ENCODE measurements at places on chromosomes 3 and 15.

DNA sequence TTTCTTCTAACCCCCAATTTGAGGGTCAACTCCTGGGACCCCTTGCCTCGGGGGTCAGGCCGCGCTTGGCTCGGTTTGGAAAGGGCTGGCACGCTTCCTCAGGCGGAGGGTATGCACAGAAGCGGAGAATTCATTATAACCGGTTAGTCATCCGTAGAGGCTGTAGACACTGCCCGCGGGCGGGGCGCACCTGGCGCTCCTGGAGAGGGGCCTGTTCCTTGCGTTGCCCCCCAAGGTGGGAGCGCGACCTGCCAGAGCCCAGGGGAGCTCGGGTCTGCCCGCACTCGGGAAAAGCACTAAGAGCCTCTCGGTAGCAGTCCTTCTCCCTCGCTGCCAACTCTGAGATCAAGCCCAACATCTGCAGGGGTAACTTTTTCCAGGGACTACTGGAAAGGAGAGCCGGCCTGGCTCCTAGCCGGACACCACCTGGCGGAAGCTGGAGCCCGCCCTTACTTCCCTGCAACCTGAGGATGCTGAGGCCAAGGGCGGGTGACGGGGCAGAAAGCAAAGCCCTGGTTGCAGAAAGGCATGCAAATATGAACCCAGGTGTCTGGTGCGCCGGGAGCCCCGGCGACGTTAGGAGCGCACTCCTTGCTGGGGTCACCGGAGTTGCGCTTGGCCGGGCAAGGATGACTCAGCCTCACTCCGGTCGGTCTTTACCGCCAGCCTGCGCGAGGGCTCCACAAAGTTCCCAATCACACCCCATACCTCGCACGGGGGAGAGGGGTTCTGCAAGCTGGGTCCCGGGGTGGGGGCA is 1.5 kb upstream of the CACNA2D3 start:
- DNase-seq, result peak; percentile 59

DNA sequence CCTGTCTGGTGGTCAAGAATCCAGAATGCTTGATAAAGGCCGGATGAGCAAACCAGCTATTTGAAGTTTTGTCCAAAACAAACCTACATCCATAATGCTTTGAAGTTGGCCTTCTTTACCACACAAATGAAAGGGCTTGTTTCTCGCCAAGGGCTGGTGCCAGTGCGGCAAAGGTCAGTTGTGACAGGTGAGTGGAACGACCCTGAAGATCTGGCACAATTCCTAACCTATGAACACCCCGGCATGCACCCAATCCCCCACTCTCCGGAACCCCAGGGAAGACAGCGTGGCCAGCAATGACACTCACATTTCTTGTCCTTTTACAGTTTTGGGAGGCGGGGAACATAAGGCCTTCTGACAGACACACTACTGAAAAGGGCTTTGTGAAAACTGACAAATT is 90.6 kb downstream of the ATP10A start:
- no peak for DNase-seq

- no peak for DNase-seq
These were observed 8.1 kb upstream of the ARNT2 start for GRCh38 chr15:80396096-80396495.

GRCh38 chr3:194166682-194167479 is 30.9 kb downstream of the HES1 start:
- no peak for DNase-seq

DNA sequence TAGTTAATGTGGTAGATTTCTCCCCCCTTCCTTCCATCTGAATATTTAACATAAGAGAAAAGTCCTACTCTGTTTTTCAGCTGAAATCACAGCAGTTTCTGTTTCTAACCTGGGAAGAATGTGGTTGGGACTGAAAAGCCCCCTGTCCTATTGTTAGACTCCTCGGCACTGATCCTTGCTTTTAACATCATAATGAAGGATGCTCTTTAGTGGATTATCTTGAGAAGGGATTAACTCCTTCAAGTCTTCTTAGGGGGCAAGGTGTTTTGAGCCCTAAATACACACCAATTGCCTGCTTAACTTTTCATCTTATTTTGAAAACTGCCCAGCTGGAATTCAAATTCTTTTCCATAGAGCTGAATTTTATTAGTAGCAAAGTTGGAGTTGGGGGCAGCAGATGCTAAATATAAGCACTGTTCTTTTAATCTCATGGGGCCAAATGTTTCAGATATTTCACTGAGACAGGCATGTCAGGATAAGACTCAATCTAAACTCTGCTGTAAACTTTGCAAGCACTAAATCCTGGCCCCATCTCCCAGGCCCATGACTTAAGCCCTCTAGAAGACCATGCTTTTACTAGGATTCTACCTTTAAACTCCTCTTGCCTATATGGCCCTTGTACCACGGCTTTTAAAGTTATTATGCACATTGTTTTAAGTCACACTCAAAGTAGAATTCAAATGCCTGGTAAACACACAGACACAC is 243.2 kb upstream of the NR2F2 start:
- DNase-seq, result no peak

DNA sequence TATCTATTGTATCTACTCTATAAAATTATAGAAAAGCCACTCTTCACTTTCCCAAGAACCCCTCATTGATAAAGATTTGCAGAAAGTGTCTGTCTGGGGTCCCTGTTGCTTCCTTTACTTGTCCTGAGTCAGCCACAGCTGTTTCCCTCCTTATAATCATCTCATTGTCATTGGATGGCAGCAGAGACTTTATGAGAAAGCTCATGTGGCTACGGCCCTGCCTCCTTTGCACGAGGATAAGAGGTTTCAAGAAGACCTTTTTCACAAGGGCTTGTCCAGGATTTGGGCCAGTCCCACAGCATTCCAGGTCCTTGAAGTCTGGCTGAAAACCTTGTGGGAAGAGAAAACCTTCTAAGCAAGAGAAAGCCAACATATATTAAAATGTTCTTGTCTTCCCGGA is 41.9 kb upstream of the THBS1 start:
- DNase-seq, result no peak

DNA sequence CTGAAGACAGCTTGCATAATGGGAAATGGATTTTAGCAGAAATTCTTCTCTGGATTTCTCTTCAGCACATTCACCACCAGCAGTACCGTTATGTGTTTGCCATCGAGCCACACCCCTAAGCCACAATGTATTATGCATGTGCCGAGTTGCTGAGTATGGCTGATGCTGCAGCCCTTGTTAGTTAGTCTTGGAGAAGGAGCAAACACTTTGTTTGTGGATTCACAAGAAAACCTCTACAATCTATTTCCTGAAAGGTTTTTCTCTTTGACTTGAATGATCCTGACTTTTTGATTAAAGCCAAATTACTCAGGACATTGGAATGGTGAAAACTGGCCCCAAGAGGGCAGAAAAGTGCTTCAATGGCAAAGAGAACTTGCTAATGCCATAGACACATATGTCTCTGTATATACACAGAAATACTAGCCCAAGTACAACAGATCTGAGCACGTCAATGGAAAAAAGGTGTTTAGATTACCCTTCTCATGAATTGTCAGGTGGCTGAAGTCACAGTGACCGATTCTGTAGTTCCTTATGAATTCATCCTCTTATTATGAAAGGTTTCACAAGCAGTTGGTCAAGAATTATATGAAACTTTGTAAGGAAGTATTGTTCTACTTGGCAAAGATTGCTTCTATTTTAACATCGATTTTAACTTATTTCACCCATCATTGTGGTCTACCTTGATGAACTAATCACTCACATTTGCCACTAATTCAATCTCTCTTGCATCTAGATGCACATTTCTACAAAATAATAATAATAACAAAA is 103.0 kb downstream of the P3H2 start:
- DNase-seq, result no peak

DNA sequence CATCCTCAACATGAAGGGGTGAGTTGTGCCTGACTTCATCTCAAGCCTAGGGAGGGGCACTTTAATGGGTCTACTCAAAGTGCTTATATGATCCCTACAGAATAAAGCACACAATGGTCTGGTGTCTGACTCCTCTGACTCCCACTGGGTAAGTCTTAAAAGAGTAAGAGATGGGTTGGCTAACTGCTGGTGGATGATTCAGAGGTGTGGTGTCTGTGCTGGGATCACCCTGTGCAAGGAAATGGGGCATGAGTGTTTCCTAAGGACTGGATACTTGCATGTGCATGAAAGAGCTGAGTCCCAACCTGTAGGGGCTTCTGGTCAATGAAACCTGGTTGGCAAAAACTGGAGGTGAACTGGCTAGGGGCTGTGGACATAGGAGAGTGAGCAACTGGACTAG is 158.8 kb downstream of the IL20RB start:
- no peak for DNase-seq

DNA sequence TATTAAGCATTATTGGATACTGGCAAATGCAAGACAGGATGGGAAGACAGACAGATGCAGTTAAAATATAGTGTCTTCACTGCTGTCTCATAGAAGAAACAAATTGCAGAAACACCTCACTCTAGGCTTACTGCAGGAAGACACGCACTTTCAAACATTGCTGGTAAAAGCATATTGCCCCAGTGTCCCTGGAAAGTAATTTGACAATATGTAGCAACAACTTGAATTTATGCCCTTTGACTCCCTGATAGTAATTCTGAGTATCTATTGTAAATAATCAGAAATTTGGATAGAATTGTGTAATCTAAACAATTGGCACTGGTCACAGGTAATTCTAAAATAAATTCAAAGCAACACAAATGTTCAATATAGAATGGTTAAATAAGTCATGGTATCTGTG is 62.0 kb downstream of the MSL2 start:
- no peak for DNase-seq

- no peak for DNase-seq
These were observed 5.9 kb upstream of the KLHL25 start for GRCh38 chr15:85800478-85801123.

DNA sequence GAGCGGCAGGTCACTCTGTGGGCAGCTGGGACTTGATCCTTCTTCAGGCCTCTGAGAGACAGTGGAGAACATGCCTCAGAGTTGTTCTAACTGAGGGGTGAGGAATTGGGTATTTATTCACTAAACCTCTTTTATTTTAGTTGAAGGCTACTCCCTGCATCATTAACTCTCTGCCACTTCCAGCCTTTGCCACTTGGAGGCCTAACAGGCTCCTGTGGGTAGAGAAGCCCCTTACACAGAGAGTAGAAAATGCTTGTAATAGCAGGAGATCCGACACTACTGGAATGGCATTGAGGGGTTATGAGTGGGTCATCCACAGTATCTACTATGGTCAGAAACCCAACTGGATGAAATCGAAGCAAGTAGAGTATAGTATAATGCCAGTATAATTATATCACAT is 81.7 kb downstream of the RYR3 start:
- DNase-seq, result peak; percentile 22

- DNase-seq, result no peak
These were observed 61.4 kb downstream of the TTBK2 start for GRCh38 chr15:42858999-42859789.

GRCh38 chr3:69388241-69388640 is 2.4 kb upstream of the FRMD4B start:
- no peak for DNase-seq

GRCh38 chr3:41716471-41716870 is 245.4 kb downstream of the ULK4 start:
- no peak for DNase-seq

DNA sequence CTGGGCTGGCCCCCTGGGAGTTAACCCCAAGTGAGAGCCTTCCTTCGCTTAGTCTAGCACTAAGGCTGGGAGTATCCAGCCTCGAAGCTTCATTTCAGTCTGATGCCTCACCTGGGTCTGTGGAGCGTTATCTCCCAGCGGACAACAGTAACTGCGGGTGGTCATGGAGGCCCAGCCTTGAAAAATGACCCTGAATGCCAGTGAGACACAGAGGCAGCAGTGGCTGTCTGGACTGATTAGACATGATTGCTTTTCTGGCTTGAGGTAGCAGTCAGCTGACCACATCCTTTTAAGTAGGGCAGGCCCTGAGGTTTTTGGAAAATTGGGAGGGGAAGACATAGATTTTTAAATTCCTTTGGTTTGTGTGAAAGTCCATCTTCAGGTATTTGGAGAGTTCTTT is 28.2 kb upstream of the TRIM59 start:
- no peak for DNase-seq

DNA sequence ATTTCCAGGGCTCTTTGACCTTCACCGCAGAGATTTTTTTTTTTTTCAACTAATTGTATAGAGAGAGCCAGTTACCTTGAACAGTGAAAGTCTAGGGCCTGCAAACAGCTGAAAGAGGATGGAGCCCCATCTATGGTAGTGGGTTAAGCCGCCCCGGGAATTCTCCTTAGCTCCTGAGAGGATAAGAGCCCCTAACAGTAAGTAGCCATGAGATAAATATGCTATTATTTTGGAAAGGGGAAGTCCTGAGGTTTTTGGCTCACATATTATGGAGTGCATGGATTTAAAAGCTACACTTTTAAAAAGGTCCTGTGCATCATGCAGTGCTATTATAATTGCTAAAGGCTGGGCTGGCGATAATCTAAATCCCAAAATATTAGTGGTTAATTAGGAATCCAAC is 115.0 kb downstream of the FBN1 start:
- no peak for DNase-seq

DNA sequence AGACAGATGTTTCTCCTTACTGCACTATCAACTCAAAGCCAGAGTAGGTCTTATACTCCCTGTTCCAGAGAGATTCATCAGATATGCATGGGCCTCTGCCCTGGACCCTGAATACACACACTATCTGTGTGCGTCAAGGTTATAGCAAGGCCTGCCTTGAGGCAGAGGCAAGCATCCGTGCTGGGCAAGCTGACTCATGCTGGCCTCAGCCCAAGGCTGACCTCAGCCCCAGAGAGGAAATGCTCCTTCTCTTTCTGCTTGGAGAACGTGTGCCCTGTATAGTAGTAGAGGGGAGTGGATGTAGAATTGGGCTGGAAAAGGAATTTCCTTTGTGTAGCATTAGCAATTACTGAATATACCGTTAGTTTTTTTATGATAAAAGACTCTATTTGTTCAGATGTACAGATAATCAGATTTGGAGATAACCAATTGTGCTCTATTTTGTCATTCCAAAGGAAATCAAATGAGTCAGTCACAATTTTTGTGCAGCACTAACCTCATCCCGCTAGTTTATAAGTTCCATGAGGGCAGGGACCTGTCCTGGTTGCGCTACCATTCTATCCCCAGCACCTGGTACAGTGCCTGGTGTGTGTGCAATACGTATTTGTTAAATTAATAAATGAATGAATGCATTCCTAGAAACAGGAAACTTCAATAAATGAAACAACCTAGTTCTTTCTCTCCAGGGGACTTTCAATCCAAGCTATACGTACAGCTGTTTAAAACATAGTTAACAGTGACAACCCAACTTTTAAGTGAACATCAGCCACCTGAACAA is 13.3 kb upstream of the PAQR9 start:
- DNase-seq, result no peak

GRCh38 chr3:149969110-149969939 is 1.4 kb downstream of the PFN2 start:
- DNase-seq, result peak; percentile 59

DNA sequence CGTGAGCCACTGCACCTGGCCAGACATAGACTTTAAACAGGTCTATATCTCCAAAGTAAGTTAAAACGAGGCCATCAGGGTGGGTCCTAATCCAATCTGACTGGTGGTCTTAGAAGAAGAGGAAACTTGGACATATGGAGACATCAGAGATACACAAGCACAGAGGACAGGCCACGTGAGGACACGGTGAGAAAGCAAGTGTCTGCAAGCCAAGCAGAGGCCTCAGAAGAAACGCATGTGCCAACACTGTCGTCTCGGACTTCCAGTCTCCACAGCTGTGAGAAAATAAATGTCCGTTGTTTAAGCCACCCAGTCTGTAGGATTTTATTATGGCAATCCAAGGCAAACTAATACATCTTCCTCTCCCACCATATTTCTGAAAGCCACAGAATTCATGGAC is 43.9 kb downstream of the MRPL46 start:
- no peak for DNase-seq

Data from WTC11 (cell line).